ENCODE measurements at places on chromosomes 1 and 21.

DNA sequence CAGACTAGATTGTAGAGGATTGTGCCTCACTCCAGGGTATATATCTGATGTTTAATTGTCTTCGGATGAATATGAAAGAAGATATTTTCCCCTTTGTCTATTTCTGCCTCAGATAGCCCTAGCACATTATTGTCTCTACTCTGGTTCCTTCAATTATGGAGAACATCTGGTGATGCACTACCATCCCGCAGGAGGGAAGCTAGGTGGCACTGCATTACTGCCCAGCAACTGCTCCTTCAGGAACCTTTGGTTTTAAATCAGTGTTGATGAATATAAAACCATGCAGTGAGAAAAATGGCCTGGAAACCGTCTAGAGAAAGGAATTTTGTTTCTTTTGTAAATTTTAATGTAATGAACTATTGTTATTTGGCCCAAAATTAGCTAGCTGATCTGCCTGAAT is 68.5 kb downstream of the GPR88 start:
- DNase-seq = no peak

- no peak for DNase-seq
These were observed 210.0 kb downstream of the GABPA start for GRCh38 chr21:25944672-25945213.

DNA sequence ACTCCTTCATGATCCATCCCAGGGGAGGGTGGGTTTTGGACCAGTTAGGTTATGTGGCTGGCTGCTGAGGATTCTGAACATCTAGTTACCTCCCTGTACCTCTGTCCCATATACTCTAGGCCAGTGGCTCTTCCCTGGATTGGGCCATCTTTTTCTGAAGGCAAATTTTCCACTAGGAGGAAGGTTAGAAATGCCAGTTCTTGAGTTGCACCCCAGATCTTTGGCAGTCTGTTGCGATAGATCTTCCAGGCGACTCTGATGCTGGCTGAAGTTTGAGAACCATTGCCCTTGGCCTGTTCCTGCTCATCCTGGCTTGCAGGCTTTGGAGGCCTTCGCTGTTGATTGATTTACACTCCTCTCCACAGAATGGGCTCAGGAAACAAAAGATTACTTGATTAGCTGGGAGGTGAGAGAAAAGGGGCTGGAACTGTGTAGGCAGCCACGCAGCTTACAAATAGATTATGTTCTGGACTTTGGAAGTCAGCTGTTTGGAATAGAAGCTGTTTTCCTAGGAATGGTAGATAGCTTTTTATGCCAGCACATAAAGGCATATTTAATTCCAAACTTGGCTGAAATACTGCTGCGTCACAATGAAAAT is 110.1 kb downstream of the MRPS6 start:
- no peak for DNase-seq

- no peak for DNase-seq
These were observed 666.7 kb upstream of the ADAMTS5 start for GRCh38 chr21:27633631-27634030.

GRCh38 chr1:15150376-15150775 is 3.2 kb upstream of the TMEM51 start:
- DNase-seq = no peak

All from stimulated activated CD8-positive, alpha-beta memory T cell treated with anti-CD3 and anti-CD28 coated beads, Interleukin-7, amount 100 ng/mL, for 1 hour (primary cell).